ENCODE measurements at places on chromosomes 11 and 22.
A peak's percentile ranks its signal among the peaks of the same experiment; 100 is the strongest.

DNA sequence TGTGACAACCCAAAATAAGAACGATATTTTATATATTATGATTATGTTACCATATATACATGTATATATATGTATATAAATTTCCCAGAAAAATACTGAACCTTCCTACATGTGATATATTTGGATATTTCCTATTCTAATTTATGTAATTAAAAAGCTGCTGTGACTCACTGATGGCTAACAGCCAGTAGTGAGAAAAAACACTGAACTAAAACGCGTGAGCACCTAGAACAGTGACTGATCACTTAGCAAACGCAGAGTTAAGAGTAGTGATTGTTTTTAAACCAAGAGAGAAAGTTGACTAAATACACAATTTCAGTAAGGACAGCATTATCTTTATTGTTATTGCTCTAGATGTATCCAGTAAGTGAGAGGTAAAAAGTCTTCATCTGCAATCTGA lies 213.8 kb downstream of the TMEM135 start:
- DNase-seq, result no peak

DNA sequence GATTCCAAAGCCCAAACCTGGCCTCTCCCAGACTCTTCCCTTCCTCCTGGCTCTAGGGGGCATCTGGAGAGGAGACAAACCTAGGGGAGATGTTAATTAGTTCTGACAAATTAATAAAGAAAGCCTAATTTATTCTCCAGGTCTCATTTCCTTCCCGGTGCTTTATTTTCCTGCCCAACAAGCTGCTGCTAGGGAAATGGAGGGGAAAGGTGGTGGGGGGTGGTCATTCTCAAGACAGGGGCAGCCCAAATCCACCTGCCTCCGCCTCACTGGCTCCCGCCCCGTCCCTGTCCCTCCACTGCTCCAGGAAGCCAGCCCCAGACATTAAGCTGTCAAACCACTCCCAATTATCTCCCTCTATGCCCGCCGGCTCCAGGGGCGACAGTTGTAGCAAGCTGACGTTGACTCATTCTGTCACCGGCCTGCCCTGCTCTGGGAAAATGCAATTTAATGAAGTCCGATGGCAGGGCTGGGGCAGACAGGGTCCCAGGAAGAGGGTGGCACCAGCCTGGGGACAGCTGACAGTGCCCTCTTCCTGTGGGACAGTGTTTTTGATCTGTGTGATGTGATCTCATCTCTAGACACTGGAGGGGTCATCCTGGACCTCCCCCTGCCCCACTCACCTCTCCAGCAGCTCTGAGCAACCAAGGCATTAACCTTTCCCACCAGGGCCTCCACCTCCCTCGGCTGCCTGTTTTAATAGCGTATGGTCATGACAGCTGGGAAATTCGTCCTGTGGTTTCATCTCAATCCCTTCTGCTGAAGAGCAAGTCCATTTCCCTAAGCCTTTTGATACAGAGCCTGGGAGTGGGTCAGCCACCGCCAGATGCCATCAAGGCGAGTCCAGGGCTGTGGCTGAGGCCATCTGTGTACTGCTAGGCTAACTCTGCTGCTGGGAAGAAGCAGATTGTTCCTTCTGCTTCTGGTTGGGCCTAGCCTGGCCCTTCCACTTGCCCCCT lies 27.1 kb downstream of the NECTIN1 start:
- DNase-seq, result peak; percentile 45

GRCh38 chr11:118705791-118706545 lies 26.5 kb upstream of the TREH start:
- no peak for DNase-seq

- no peak for DNase-seq
Measured at GRCh38 chr11:13525257-13525656, 29.5 kb upstream of the PTH start.

DNA sequence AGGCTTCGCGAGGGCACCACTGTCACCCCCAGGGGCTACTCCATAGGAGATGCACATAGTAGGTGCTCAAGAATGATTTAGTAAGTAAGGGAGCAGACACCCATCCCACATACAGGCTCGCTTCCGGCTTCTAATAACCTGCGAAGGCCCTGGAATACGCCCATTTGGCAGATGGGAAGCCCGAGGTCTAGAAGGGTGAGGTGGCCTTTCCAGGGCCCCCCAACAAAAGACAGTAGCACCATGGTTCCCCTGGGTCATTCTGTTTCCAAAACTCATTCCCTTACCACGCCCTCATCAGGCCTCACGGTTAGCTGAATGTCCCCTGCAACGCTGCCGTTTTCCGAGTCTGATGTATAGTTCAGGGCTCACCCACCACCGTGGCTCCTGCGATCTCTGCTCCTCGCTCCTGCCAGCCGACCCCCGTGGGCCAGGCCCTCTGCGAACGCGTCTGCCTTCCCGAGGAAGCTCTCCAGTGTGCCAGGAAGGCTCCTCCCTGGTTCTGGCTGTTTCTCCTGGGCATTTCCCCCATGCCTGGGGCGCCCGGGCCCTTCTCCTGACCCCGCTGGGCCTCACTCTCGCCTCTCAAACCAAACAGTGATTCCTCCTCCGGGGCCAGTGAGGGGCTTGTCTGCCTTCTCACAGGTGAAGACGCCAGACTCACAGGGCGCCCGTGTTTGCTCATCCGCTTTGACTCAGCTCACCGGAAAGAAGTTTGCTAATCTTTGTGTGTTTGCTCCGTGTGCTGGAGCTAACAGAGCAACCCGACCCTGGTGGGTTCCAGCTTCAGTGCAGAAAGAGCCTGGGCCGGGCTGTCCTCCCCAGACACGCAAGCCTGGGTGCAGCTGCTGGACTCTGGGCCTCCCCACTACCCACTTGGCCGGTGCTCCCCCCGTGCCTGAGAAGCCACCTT lies 86.6 kb downstream of the RTL6 start:
- DNase-seq, result no peak

GRCh38 chr11:2689651-2690575 lies 9.9 kb downstream of the KCNQ1OT1 start:
- no peak for DNase-seq

DNA sequence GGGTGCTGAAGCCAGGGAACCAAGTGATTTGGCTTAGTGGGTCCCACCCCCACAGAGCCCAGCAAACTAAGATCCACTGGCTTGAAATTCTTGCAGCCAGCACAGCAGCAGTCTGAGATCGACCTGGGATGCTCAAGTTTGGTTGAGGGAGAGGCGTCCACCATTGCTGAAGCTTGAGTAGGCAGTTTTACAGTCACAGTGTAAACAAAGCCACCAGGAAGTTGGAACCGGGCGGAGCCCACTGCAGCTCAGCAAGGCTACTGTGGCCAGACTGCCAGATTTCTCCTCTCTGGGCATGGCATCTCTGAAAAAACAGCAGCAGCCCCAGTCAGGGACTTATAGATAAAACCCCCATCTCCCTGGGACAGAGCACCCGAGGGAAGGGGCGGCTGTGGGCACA lies 424.1 kb upstream of the TENM4 start:
- DNase-seq, result no peak

DNA sequence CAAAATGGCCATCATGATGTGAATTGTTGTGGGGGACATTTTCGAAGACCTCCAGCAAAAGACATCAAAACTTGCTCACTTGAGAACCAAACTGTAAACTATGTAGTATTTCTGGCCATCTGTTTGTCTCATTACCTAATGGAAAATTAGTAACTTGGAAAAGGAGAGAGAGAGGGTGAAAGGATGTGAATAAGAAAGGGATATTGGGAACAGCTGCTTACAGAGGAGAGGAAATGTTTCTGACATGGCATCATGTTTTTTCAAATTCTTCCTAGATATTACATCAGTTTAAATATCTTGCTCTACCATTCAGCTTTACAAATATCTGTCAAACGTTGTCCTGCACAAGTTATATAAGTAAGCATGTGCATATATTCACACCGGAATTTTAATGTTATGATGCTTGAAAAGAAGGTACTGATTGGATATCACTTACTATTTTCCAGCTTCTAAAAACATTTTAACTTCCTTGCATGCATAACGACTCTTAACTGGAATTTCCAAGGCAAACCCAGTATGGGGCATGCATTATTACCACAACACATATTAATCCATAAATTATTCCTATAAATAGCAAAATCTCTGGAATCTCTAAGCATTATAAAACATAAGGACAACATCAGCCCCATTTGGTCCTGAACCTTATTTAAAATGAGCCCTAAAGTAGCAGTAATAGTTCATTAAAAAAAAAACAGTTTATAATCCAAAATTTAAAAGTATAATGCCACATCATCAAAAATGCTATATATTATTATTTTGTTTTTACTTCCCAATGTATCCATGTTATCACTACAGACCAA lies 20.0 kb downstream of the GUCY1A2 start:
- DNase-seq, result peak; percentile 91
